Jurkat, Clone E6-1 (cell line): ENCODE measurements at places on chromosomes 2 and 18.

DNA sequence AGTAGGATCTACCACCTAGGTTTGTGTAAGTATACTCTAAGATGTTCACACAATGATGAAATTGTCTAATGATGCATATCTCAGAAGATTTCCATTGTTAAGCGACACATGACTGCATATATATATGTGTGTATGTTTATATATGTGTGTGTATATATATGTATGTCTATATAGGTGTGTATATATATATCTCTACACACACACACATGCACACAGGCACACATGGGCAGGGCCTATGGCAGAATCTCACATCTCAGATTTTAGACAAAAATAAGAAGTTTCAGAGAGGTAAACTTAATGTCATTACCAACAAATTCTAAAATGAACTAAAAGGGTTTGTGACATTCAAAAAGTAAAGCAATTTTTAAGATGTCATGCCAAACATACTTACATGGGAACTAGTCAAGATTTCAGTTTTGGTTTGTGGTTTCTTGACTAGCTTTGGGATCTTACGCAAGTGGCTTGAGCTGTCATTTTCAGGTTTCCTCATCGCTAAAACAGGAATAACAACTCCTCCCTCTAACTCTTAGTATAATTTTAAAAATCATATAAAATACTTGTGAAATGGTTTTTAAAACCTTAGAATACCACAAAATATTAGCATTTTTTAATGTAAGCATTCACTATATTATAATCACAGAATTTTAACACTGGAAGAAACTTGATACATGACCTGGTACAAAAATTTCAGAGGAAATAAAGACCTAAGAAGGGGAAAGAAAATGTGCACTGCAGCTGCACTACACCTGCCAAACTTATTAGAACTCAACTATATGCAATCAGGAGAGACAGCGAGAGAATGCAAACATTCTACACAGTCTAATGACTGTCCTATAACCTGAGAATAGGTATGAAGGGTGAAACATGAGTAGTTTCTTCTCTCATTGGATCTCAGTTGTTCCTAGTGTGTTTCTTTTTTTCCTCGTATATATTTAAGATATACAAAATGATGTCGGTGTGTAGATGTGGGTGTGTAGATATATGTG is 75.7 kb downstream of the TTC21B start:
- DNase-seq, result no peak

- no peak for DNase-seq
These were observed 12.1 kb downstream of the TCF7L1 start for GRCh38 chr2:85145116-85145820.

DNA sequence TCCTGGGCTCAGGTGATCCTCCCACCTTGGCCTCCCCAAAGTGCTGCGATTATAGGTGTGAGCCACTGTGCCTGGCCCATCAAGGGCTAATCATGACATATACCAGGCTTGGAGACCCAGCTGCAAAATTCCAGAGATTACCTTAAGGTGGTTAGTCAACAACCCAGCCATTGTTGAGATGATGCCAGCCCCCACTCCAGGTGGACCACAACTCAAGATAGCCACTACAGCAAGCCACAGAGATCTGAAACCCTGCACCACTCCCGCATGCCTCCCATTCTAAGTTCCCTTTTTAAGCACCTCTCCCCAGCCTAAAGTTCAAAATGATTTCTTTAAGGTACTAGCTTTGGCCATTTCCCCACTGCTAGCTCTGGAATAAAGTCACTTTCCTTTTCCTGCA is 4.6 kb upstream of the CLK1 start:
- DNase-seq, result no peak

- no peak for DNase-seq
These were observed 32.6 kb downstream of the BIN1 start for GRCh38 chr2:127074358-127074757.

- no peak for DNase-seq
These were observed 78.8 kb upstream of the TTC21B start for GRCh38 chr2:166032361-166032760.

DNA sequence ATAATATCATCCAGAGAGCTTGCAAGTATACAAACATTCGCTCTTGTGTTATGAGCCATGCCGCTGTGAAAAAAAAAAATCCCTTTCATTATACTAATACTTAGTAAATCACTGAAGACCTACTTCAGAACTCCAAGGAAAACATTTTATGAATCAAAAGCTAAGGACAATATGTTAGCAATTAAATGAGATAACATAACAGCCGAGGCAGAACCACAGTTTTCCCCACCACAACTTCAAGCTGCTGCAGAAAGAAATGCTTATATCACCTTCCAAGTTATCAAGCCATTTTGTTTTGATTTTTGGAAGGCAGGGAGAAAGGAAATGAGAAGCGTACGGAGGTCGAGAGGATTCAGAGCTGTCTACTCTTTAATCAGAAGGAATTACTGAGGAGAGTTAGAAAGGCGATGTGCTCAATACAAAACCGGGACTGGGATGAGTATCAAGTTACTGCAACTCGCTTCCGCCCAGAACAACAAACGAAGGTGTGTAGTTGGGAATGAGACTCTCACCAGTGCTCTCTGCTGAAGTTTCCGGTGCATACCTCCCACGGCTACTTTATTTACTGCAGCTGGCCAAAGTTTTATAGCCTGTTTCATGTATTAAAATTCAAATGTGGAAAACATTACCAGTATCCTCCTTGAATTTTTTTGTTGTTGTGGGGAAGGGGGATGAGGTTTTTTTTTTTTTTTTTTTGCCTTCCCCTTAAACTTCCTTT is 292.2 kb upstream of the CCDC68 start:
- no peak for DNase-seq

- DNase-seq, result no peak
These were observed 13.7 kb downstream of the NGEF start for GRCh38 chr2:232999354-232999753.

DNA sequence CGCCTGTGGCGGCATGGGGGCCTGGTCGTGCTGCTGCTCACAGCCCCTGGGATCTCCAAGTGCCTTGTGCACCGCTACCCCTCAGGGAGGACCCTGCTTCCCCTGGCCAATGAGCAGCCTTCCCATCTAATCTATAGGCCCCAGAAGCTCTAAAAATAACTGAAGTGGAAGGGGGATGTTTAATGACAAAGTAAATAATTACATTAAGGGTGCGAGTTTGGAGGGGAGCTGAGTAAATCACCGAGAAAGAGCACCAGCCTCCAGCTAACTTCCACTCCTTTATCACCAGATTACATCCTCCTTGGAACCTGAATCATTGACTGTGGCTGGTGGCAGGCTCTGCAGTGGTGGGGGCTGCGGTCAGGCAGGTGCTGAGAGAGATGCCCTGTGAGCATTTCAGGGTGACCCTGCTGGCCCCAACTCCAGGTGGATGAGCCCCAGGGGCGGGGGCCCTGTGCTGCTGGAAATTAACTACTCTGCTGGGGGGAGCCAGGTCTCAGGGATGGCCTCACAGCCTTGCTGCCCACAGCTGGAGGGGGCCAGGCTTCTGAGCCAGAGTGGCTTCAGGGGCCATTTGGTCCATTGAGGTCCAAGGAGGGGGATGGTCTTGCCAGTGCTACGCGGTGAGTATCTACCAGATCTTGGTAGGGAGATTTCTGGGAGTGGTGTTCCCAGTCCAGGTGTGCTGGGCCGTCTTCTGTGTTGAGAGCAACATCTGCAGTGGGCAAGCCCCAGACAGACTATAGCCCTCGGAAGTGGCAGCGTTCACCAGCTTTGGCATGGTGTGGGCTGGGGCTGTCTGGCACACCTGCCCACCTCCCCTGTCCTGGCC is 74.2 kb downstream of the GLI2 start:
- DNase-seq, result peak; percentile 15

DNA sequence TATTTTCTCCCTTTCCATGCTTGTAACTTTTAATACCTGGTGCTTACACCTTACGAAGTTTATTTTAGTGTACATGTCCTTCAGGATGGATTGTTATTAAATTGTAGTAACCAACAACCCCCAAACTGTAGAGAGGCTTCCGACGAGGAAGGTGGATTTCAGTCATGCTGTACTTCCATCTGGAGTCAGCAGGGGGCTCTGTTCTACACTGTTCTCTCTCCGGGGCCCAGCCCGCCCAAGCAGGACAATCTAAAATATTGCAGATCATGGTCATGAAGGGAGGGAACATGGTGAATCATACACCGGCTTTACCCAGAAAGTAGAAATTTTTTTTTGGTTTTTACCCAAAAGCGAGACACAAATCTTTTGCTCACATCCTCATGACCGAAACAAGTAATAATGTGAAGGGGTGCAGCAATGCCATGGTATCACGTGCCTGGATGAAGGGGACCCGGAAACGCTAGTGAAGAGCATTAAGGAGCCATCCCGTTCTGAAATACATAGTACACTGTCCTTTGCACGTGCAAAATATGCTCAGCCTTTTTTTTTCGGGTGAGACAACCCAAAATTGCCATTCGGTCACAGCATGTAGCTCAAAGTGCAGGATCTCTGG is 884.8 kb downstream of the EPHA4 start:
- peak; percentile 19 for DNase-seq

- DNase-seq, result no peak
These were observed 110.9 kb upstream of the XPO1 start for GRCh38 chr2:61649021-61649420.

GRCh38 chr2:188091220-188091619 is 200.5 kb upstream of the GULP1 start:
- no peak for DNase-seq

DNA sequence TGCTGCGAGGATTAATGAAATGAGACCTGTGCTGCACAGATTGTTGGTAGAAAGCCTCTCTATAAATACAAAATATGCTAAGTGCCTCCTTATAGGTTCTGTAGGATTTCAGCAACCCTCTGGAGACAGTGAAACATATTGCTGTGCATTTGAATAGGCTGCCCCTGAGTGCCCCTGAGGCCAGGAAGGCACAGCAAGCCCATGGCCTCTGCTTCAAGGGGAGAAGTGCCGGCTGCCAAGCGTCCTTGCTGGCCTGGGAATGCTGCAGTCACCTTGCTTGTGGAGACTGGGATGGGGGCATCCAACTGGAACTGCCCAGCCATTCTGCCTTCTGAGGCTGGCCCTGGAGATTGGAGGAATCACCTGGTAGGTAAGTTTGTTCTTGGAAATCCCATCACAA is 397.2 kb upstream of the SMIM21 start:
- no peak for DNase-seq

- no peak for DNase-seq
These were observed 41.2 kb upstream of the KLF11 start for GRCh38 chr2:10002109-10002508.

- DNase-seq, result no peak
These were observed 19.6 kb downstream of the TMEM17 start for GRCh38 chr2:62486439-62486765.

- DNase-seq, result no peak
These were observed 294.6 kb upstream of the PARD3B start for GRCh38 chr2:204250692-204251091.

GRCh38 chr18:78704971-78705461 is 274.6 kb upstream of the SALL3 start:
- DNase-seq, result no peak

GRCh38 chr2:70678576-70679143 is 89.3 kb downstream of the ADD2 start:
- DNase-seq, result no peak

DNA sequence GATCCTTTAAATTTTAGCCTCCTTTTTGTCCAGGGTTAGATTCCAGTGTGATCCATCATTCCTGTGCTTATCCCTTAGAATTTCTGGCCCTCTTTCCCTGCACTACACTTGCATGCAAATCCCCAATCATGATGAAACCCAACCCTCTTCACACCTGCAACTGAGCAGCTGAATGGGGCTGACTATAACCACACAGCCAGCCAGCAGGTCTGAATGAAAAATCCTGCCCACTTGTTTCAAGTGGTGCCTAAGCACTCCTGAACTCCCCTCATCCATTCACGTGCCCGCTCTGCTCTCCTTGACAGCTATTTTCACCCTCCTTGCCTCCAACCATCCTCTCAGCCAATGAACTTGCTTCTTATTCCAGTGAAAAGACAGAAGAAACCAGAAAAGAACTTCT is 80.5 kb upstream of the AFF3 start:
- no peak for DNase-seq

DNA sequence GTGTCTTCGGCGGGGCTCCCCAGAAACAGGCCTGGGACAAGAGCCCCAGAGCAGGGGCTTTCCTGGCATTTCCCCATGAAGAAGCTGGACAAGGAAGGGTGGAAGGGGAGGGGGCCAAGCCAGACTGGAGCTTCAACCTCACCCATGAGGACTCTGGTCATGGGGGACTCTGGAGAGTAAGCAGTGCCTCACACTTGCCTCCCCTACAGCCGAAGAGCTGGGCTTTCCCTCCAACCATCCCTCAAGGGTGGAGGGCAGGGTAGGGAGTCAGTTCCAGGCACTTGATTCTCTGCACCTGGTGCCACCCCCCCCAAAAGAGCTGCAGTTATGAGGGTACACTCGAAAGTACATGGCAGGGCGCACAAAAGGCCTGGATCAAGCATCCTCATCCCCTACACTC is 246.6 kb downstream of the TFCP2L1 start:
- no peak for DNase-seq

- no peak for DNase-seq
These were observed 38.9 kb downstream of the RAB27B start for GRCh38 chr18:54867131-54867530.

DNA sequence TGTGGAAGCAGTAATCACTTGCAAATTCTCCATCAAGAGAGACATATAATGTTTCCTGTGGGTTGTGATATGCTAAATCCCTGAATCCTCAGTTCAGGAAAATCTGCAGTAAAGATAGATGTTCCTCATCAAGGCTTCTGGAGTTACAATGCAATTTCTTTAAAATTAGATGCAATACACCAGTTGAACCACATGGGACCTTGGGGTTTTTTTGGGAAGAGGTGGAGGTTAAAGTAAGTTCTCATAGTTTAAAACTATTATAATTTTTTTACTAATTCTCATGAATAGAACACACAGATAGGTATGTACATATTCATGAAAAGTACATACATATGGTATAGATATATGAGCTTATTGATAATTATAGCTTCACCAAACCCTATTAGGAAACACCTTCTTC is 496.2 kb downstream of the SATB2 start:
- DNase-seq, result no peak

DNA sequence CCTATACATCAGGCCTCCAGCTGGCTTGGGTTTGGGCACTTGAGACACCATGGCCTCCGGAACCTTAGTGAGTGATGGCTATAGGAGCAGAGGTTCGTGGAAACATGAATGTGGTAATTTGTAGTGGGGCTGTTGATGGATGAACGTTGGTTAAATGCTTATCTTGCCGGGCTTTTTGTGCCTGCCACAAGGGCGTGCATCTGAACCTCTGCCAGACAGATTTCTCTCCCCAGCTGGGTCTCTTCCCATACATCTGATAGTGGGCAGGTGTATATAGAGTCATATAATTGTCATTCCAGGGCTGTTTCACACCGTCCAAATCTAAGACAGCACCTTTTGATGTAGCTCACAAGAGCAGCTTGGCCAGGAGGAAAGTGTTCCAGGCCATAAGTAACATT is 14.7 kb downstream of the LAMA3 start:
- no peak for DNase-seq

GRCh38 chr2:241636182-241637017 is 558 bp downstream of the THAP4 start:
- DNase-seq, result no peak

GRCh38 chr18:58565021-58565420 is 63.9 kb downstream of the ALPK2 start:
- DNase-seq, result no peak
